Activated CD8-positive, alpha-beta memory T cell treated with anti-CD3 and anti-CD28 coated beads for 24 hours (primary cell): ENCODE measurements at places on chromosomes 3 and 15.

GRCh38 chr15:78620021-78620526, 722 bp downstream of the CHRNA3 start:
- DNase-seq = peak; percentile 59

DNA sequence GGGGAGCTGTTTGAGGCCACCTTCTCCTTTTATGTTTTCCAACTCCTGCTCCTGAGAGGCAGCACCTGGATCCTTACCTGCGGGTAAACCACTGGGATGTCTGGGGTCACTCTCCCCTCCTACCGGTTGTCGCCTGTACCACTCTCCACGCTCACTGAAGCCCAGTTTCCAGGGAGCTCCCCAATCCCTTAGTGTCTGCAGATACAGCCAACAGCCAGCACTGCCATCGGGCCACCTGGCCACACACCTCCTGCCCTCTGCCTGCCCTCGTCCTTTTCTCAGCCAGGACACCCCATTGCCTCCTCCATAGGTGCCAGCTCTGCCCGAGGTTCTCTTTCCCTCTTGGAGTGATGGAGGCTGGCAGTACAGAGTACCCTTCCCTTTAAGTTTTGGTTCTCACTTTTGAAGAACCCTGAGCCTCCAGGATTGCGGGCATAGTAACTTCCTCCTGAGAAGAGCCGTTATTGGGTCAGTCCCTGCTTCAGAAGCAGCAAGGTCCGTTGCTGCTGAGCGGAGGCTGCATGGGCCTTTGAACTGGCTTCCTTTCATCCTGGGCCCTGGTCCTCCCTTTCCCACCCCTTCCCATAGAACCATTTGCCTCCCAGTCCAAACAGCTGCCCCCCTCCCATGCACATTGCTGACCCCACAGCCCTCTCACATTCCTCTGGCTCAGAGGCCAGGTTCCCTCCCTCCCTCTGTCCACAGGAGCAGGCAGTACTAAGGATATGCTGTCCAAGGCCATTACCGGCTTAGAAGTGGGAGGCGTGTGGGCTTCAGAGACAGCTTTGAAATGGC, 30.9 kb downstream of the ARNT2 start:
- no peak for DNase-seq

DNA sequence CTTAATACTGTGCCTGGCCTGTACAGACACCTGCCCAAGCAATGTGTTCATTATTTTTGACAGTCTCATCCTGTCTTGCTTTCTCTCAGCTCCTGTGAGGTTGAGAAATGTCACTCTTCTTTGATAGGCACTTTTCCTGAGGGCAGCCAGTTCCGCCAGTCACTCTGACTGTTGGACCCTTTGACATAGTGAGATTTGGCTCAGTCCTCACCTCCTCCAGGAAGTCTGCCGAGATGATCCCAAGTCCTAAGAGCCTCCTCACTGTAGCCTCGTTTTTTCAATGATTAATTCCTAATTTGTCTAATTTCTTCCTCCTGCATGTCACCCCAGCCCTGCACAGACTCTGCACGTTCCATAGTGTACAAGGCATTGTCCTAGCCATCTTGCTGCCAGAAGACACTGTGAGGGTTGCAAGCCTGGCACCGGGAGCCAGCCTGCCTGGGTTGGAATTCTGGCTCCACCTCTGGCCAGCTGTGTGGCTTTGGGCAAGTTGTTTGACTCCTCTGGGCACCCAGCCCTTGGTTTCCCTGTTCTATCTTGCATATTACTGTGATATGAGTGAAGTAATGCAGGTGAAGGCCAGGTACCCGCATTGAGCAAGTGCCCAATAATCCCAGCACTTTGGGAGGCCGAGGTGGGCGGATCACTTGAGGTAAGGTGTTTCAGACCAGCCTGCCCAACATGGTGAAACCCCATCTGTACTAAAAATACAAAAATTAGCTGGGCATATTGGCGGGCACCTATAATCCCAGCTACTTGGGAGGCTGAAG, 24.3 kb downstream of the RPLP1 start:
- DNase-seq = no peak

DNA sequence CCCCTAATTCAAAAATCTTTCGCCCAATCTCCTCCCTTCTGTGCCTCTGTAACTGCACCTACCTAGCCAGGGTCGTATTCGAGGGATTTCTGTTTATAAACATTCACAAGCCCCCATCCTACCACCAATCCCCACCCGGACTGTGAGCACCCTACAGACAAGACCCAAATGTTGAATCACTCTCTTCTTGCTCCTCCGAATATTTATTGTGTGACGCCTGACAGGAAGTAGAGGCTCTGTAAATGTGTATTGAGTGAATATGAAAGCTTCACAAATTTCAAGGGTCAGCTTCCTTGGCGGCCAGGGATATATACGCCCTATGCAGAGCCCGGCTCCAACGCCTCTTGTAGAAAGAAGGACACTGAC, 1.6 kb downstream of the BDH1 start:
- no peak for DNase-seq

- DNase-seq = no peak
These were observed 84.4 kb downstream of the BTD start for GRCh38 chr3:15685927-15686326.

GRCh38 chr3:150184426-150185071, 213.9 kb upstream of the PFN2 start:
- DNase-seq = no peak
